ENCODE measurements at places on chromosomes 3 and 15.

DNA sequence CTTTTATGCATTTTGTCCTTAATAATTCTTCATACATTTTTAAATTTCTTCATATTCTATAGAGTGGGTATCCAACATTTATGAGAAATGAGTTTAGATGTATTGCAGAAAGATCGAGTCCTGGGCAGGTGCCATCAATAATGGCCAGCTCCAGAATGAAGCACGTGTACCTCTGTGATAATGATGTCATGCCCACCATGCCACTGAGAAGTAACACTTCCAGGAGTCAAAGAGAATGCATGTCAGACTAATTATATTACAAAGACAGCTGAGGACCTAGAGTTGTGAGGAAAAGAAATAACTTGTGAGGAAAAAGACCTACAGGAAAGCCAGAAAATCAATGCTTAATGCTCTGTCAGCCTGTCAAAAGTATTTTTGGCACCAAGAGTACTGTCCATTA lies 157.4 kb upstream of the P2RY1 start:
- no peak for DNase-seq

- DNase-seq, result no peak
Measured at GRCh38 chr15:78617076-78617475, 3.7 kb downstream of the CHRNA3 start.

- no peak for DNase-seq
Measured at GRCh38 chr15:62857411-62857853, 185.1 kb upstream of the TPM1 start.

DNA sequence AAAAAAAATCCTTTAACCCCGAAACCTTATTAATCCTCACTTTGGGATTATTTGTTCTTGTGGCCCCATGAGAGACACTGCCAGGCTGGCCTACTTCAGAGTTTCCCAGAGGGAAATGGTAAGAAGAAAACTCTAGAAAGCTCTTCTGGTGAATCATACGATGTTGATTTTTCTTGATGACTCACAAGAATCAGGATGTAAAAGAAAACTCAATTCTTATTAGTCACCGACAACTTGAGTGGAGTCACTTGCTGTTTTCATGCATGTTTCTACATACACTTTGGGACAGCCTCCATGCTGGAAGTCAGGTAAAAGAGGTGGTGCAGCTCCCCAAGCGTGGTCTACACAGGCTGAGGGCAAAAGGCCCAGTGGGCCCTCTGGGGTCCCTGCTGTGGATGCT lies 42.8 kb downstream of the MYO5C start:
- no peak for DNase-seq

GRCh38 chr15:49328941-49329340 lies 94.1 kb upstream of the FGF7 start:
- DNase-seq, result no peak

DNA sequence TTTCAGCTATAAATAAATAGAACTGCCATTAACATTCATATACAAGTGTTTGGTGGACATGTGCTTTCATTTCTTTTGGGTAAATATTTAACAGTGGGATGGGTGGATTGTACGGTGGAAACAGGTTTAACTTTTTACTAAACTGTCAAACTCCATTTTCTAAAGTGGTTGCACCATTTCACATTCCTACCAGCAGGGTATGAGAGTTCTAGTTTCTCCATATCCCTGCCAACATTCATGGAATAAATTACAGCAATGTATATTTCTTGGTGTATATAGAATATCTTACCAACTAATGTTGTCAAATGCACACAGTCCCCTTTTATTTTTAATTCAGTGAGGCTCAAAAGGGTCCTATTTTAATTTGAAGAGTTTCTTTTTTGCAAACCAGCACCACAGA lies 71.3 kb upstream of the CTXND1 start:
- no peak for DNase-seq
